Tibial nerve (tissue), 4 donors: ENCODE measurements at places on chromosomes 1 and 21.

- no peak for DNase-seq
Observed at GRCh38 chr21:33212159-33212851, 17.4 kb upstream of the IFNAR2 start.

DNA sequence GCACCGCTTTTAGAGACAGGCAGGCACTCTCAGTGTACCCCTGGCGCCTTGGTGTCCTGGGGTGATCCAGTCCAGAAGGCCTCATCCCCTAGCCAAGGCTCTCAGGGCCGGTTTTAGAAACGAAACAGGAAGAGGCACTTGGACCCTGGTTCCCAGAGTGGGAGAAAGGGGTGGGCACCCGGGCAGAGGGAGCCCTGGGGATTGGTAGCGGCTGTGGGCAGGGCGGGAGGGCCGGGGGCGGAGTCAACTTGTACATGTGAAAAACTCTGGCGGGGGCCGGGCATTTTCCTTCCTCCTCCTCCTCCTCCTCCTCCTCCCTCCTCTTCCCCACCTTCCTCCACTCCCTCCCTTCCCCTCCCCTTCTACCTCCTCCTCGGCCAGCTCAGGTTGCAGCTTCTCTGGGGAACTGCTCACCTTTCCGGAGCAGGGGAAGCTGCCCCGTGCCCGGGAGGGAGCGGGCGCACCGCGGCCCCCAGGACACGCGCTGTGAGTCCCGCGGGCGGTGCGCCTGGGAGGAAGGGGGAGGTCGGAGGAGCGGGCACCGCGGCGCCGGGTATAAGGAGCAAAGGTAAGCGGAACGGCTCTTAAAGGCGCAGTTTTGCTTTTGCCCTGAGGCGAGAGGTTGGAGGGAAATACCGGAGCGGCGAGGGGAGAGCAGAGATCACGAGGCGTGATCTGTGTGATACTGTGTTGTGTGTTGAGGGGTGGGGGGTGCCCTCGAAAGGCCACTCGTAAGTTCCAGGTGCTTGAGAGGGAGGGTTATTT, at the start of gene CDK18:
TSS of gene CDK18 (plus strand) at position 359 of the 765 bp plus-strand sequence. CDS start 18,499 bp downstream, outside the sequence.
- DNase-seq: peak; percentile 49

DNA sequence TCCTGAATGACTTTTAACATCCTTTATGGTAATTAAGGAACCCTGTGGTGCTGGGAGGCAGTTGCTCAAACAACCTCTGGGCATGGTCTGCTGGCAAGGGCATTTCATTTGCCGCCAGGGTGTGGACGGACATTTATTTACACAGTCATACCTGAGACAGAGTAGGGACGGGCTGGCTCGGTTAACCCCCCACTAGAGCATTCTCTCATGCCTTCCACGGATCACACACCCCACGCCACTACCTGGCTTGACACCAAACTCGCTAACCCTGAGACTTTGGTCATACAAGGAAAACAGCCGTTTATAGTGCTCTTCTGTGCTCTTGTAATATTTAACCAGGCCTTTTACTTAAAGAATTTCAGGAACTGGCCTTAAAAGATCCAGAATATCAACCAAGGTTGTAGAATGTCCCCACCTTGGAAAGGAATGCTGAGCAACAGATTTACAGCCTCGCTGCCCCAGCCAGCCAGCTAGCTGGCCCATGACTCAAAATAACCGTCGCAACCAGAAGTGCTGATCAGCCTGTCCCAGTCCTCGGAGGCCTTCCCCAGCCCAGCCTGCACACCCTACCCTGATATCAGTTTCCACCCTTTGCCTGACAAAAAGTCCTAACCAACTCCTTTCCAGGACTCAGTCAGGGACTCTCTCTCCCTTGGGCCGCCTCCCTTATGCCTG, 6.5 kb upstream of the PDXK start:
- DNase-seq: no peak

- DNase-seq: no peak
Observed at GRCh38 chr1:109814993-109815786, 51.5 kb upstream of the EPS8L3 start.

- DNase-seq: no peak
Observed at GRCh38 chr1:17540255-17541001, 930 bp downstream of the ARHGEF10L start.

DNA sequence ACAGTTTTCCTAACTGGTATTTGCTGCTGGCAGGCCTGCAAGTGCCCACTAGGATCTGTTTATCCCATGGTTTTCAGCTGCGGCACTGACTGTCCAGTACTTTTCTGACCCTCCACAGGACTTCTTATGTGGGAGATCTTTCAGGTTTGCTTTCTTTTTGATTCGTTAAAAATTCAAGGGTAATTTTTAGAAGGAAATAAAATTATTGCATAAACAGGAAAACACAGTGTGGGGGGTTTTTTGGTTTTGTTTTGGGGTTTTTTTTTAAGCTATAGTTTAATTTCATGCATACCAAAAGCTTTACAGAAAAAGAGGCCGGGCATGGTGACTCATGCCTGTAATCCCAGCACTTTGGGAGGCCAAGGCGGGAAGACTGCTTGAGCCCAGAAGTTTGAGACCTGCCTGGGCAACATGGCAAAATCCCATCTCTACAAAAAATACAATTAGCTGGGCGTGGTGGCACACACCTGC, 3.6 kb downstream of the NIBAN1 start:
- no peak for DNase-seq
